Activated naive CD4-positive, alpha-beta T cell treated with anti-CD3 and anti-CD28 coated beads, Interleukin-2, amount 10 ng/mL, durations not matched to agents 7 days and 5 days (primary cell): ENCODE measurements at places on chromosomes 1 and 21.

- no peak for DNase-seq
Observed at GRCh38 chr1:108114033-108114599, 86.0 kb downstream of the SLC25A24 start.

GRCh38 chr21:44551340-44551961 is at the start of gene KRTAP10-2:
Gene KRTAP10-2, minus strand, starts transcription at chr21:44551505. Its CDS starts 47 bp downstream, at chr21:44551458.
- DNase-seq, result no peak

- no peak for DNase-seq
Observed at GRCh38 chr1:26852701-26853100, 10.2 kb upstream of the SFN start.

GRCh38 chr1:235060607-235061470 is 67.8 kb downstream of the TOMM20 start:
- no peak for DNase-seq

- no peak for DNase-seq
Observed at GRCh38 chr1:41874151-41874719, 44.5 kb downstream of the HIVEP3 start.

- DNase-seq, result no peak
Observed at GRCh38 chr1:186905561-186905960, 76.8 kb downstream of the PLA2G4A start.

DNA sequence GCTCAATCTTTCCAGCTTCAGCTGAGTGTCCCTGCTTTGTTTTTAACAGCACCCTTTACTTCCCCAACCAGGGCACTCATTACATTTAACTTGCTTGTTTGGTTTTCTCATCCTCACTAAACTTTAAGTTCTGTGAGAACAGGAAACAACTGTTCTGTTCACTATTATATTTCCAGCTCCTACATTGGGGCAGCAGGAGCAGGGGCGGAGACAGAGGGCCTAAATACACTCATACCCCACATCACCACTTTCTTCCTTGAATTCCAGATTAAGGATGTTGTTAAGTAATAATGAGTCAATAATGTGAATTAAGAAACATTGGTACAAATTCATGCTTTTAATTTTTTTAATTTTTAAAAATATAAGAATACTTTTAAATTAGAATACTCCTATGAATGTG is 6.0 kb downstream of the DRAM2 start:
- DNase-seq, result no peak

DNA sequence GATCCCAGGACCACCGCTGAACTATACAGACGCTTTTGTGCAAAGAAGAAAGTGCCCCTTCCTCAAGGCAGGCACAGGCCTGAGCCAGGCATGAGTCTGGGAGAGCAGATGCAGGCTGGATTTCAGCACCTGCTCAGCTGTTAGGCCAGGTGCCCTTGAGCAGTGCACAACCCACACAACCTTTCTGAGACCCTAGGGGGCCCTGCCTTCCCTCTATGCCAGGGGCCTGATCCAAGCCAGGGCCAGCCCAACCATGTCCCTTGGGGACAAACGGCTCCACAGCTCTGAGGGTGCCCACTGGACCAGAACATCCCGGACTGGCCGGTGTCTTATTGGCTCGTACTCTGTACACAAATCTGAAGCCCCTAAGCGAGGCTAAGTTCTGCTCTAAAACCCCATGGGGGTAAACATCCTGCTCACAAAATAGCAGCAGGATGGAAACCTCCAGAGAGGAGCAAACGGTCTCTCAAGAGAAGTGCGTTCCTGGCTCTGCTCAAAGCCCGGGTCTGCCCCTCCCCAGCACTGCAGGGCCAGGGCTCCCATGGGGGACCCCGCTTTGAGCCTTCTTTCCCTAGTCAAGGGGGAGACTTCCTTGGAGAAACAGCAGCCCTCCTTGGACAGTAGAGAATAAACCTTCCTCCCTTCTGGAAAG is 275.1 kb downstream of the NPHP4 start:
- no peak for DNase-seq

GRCh38 chr1:227731696-227732585 is 3.2 kb downstream of the JMJD4 start:
- DNase-seq, result no peak

DNA sequence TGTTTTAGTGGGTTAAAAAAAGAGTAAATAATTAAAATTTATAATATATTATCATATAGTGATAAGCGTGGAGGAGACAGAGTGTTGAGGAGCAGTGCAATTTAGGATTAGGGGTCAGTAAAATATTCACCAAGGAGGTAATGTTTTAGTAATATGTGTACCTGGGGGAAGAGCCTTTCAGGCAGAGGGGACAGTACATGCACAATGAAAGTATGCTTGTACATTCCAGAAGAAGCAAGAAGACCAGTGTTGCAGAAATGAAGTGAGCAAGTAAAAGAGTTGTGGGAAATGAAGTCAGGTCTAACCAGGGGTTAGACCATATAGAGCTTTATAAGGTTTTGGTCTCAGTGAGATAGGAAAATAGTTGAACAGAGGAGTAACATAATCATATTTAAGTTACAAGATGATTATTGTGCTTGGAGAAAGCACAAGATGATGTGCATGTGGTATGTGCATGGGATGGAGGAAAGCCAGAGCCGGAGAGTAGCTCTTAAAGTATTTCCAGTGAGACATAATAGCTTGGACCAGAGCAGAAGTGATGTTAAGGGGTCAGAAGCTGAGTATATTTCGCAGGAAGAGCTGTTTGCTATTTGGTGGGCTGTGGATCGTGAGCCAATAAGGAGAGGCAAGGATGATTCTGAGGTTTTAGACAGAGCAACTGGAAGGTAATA is 44.8 kb downstream of the SNX7 start:
- no peak for DNase-seq

DNA sequence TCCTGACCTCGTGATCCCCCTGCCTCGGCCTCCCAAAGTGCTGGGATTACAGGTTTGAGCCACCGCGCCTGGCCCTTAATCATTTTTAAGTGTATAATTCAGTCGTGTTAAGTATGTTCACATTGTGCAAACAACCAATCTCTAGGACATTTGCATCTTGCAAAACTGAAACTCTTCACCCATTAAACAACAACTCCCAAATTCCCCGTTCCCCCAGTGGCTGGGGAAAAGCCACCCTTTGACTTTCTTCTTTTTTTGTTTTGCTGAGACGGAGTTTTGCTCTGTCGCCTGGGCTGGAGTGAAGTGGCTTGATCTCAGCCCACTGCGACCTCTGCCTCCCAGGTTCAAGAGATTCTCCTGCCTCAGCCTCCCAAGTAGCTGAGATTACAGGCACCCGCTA is 6.5 kb upstream of the THEMIS2 start:
- no peak for DNase-seq
